Activated CD8-positive, alpha-beta memory T cell treated with anti-CD3 and anti-CD28 coated beads for 1 hour (primary cell): ENCODE measurements at places on chromosomes 12 and 14.

- no peak for DNase-seq
Measured at GRCh38 chr14:71408362-71409030, 501.2 kb downstream of the PCNX1 start.

- DNase-seq = no peak
Measured at GRCh38 chr12:124561231-124561630, 6.2 kb downstream of the NCOR2 start.

GRCh38 chr12:121423253-121423652 lies 23.3 kb downstream of the RNF34 start:
- DNase-seq = no peak

DNA sequence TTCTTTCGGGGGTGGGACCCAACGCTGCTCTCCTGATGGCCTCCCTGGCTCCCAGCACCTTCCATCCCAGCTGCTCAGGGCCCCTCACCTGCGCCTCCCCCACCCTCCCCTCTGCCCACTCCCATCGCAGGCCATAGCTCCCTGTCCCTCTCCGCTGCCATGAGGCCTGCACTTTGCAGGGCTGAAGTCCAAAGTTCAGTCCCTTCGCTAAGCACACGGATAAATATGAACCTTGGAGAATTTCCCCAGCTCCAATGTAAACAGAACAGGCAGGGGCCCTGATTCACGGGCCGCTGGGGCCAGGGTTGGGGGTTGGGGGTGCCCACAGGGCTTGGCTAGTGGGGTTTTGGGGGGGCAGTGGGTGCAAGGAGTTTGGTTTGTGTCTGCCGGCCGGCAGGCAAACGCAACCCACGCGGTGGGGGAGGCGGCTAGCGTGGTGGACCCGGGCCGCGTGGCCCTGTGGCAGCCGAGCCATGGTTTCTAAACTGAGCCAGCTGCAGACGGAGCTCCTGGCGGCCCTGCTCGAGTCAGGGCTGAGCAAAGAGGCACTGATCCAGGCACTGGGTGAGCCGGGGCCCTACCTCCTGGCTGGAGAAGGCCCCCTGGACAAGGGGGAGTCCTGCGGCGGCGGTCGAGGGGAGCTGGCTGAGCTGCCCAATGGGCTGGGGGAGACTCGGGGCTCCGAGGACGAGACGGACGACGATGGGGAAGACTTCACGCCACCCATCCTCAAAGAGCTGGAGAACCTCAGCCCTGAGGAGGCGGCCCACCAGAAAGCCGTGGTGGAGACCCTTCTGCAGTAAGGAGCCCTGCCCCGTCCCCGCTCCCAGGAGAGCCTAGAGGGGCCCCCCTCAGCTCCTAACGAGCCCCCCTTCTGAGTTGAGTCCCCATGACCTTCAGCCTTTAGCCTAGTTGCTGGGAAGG lies at the start of gene HNF1A:
Gene HNF1A, plus strand, starts transcription at position 248 of the 924 bp plus-strand sequence. Its CDS starts 226 bp downstream, at position 474.
- DNase-seq = no peak

- DNase-seq = no peak
Measured at GRCh38 chr14:63308723-63309317, 9.9 kb downstream of the GPHB5 start.

DNA sequence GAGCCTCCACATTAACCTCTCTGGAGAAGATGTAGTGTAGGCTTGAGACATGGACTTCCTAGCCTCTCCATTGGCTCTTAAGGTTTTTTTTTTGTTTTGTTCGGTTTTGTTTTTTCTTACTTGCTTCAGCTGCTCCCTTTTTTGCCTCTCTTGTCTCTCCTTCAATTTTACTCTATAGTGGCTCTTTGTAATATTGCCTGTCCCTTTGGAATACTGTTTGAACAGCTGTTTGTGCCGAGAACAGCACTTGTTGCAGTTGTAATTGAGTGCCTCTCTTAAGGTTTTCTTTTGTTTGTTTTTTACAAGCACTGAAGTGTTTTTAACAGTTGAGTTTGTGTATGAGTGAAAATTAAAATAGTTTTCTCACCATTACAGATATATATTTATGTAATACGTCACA lies 567.7 kb downstream of the LRFN5 start:
- no peak for DNase-seq

DNA sequence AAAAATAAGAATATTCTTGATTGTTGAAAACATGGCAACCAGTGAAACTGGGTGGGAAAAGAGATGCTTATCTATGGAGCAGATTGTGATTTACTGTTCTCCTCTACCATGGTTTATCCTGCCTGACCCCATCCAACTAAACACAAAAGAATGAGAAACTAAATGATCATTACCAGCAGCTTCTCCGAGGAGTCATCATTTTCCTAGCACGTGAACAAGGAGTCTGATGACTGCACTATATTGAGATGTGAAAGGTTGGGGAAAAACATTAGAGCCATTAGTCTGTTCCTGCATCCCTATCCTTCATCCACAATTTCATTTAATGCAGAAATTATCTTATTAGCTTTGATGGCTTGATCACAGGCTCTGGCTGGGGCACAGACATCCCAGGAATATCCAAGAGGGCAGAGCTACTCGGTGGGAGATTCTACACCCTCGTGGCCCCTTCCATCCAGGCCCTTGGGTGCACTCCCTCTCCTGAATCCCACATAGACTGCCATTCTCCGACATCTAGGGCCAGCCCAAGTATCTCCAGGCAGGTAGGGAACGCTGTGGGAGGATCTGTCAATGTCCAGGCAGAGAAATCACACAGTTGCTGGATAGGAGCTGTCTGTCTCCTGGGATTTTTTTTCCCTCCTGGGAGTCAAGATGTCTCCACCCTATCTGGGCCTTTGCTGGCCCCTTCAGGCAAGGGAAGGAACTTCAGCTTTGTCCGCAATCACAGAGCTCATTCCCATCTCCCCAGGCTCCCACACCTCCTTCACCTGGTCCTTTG lies 43.3 kb upstream of the DHRS4 start:
- DNase-seq = no peak

- DNase-seq = no peak
Measured at GRCh38 chr14:50871914-50872732, at the start of gene ABHD12B. ABHD12B (plus strand) TSS chr14:50872053; CDS start chr14:50872175, 122 bp downstream.

DNA sequence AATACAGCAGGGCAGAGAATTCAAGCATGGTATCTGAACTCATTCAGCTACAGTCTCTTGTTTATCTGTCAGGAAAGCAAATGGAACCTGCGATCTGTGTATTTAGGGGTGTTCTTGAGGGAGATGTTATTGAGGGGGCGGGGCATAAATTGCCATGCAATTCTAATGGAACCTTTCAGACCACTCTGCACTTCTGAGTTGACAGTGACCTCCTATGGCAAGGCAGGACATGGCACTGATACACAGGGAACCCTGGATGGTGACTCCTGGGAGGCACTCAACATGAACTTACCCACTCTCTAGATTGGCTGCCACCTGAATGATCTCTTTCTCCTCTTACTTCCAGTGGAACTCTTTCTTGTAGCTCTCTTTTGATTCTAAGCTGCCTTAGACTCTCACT lies 787.3 kb downstream of the VRK1 start:
- DNase-seq = no peak

- DNase-seq = no peak
Measured at GRCh38 chr12:85461127-85461526, 181.1 kb downstream of the ALX1 start.
